ENCODE measurements at places on chromosomes 1 and 21.

GRCh38 chr21:44524414-44525371 lies 15.3 kb downstream of the KRTAP10-1 start:
- no peak for DNase-seq

- DNase-seq = peak; percentile 49
Observed at GRCh38 chr1:84996846-84997666, at the start of gene MCOLN2. MCOLN2 (minus strand) TSS chr1:84997113; CDS start chr1:84996872, 241 bp downstream.

DNA sequence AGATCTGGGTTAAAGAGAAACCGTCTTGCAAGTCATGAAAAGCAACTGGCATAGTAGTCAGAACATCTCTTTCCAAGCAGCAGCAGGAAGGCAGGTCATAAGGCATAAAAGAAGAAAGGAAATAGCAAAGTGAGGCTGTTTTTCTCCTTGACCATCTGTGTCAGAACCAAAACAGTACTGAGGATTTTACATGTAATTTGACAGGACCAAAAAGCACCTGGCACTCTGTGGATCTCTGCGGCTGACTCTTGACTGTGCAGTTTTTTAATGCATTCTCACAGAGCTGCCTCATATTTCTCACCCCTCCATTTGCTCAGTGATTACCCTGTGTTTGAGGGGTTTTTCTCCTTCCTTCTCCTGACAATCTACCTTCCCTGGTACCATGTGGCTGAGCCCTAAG lies 17.7 kb downstream of the TBX15 start:
- DNase-seq = no peak

DNA sequence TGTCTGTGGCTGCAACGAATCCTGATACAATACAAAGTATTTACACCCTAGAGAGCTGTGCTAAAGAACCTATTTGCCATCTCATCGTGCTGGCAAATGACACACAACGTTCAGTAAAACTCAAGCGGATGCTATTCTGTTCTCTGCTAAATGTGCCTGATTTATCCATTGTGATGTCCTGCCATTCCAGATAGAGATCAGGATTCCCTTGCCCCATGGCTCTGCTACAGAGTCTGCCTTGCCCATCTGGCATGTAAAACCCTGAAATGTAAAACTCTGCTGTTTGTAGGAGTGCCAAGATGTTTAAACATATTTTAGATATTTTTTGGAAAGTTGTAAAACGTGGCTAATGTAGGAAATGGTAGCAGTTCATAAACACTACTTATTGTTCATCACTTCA lies 20.0 kb upstream of the IGSF5 start:
- DNase-seq = no peak

GRCh38 chr1:47390843-47391242 lies 25.2 kb upstream of the FOXE3 start:
- no peak for DNase-seq

DNA sequence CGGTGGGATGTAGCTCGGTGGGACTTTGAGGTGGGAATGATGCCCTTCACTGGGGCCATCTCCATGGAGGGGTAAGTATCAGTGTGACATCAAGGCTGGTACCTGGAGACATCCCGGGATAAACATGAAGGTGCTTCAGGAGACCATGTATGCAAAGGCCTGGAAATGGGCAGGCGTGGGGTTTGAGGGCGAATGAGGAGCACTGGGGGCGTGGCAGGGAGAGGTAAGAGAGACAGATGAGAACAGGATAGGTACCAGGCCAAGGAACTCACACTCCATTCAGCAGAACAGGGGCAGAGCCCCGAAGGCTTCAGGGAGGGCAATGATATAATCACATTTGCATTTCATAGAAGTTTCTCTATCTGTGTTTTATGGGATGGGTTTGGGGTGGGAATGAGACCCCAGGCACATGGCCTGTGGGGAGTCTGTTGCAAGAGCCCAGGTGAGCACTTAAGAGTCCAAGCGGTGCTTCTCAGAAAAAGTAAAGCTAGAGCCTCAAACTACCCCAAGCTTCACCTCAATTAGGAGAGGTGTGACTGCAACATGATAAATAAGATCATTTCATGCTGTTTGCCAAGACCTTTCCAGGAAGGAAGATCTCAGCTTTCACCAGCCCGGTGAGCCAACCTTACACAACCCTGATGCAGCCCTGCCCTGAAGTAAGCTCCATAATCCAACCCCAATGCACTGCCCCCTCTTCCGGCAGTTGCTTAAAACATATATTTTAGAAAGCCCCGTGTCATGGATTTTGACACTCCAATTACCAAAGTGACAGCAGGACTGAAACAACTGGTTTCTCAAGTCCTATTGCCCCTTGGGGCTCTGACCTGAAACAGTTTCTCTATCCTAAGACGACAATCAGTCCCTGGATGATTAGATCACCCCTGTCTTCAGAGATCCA lies 7.4 kb downstream of the S100A9 start:
- DNase-seq = no peak

DNA sequence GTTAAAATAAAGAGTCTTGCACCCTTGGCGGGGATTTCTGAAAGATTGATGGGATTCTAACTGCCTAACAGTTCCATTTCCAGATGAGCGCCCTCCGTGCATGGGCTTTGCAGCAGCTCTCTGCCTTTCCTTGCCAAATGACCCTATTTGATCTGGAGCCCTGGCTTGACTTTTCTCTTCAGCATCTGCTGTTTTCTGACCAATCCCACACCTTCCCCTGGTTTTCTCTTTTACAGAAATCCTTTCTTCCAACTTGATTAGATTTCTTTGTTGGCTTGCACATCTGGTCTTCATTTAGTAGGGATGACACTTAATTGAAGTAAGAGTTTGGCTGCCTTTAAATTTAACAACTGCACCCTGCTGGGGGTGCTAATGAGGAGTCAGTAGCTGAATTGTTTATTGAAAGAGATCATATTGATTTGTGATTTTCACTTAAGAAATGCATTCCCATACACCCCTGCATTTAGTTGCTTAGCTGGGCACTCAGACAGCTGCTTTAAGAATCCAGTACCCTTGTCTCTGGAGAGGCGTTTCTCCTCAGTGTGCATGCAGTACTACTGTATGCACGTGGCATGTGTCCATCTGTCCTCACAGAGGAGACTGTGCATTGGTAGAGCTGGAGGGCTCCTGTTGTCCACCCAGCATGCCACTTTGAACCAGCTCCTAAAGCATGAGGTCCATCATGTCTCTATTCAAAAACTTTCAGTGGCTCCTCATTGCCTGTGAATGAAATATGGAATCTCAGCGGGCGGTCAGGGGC lies 99.7 kb downstream of the NOS1AP start:
- no peak for DNase-seq

DNA sequence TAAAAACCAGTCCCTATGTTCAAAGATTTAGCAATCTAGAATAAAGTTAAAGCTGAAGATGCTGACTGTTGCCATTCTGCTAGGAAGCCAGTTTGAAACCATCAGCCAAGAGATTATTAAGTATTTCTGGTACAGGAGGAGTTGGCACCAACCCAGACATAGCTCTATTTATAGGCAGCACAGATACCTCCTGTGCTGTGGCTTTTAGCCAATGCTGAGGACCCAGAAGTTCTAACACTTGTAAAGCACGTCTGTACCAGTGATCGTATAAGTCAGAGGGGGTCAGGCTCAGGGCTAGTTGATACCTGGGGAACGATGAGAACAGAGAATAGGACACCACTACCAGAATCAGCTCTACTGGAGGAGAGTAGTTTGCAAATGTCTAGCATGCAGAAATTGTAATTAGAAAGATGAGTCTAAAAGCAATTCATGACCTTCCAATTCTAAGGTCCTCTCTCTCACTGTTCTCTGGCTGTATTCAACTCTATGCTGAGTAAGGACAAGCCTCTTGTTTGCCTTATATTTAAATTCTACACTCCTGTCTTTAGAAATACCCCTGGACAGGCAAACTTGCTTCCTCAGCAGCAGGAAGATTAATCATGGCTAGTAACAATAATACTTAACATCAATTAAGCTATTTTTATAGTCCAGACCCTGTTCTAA lies 96.8 kb upstream of the PALMD start:
- DNase-seq = no peak

DNA sequence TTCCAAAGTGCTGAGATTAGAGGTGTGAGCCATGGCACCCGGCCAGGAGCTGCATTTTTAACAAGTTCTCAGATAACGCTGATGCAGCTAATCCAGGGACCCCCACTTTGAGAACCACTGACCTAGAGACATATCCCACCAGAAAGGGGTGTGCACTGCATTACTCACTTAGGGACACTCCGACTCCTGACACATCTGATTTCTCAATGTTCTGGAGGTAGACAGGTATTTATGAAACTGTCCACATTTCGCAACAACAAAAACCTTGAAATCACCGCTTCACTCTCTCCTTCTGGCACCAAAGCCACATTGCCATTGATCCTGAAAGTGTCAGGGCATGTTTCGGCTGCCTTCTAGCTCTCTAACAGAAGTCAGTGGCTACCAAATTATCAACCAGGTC lies 23.2 kb upstream of the CAMTA1 start:
- no peak for DNase-seq

DNA sequence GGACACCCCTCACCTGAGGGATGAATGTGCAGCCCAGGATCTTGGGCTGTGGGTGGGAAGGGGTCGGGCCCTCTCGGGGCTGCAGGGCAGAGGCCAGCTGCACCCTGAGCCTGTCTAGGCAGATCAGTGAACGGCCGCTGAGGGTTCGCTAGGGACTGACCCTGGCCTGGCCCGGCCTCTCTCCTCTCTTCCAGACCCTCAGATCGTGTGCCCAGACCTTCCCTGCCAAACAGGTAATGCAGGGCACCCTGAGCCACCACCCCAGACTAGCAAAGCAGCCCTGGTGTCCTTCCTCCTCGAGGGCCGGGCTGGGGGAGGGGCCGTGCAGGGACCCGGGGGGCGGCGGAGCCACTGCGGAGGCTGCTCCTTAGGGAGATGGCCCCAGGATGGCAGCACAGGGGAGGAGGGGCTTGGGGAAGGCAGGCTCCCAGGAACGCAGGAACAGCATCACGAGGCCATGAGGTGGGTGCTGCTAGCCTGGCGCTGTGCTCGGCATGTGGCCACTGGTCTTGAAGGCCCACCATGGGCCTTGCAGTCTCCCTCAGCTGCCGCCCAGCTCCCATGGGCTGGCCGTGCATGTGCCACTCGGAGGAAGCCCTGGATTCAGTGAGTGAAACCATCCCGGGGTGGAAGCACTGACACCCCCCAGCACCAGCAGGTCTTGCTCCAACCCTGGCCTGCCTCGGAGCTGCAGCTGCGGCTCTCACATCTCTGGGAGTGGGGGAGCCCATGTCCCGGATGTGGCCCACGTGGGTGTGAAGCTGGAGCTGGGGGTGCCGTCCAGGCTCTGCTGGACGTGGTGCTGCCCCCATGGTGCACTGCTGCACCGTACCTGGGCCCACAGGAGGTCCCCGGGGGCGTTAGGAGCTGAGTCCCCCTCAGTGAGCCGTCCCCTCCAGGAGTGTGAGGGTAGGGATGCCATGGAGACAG lies 28.7 kb downstream of the COL6A2 start:
- no peak for DNase-seq

GRCh38 chr1:36157115-36157903 lies 1.3 kb downstream of the MAP7D1 start:
- no peak for DNase-seq

DNA sequence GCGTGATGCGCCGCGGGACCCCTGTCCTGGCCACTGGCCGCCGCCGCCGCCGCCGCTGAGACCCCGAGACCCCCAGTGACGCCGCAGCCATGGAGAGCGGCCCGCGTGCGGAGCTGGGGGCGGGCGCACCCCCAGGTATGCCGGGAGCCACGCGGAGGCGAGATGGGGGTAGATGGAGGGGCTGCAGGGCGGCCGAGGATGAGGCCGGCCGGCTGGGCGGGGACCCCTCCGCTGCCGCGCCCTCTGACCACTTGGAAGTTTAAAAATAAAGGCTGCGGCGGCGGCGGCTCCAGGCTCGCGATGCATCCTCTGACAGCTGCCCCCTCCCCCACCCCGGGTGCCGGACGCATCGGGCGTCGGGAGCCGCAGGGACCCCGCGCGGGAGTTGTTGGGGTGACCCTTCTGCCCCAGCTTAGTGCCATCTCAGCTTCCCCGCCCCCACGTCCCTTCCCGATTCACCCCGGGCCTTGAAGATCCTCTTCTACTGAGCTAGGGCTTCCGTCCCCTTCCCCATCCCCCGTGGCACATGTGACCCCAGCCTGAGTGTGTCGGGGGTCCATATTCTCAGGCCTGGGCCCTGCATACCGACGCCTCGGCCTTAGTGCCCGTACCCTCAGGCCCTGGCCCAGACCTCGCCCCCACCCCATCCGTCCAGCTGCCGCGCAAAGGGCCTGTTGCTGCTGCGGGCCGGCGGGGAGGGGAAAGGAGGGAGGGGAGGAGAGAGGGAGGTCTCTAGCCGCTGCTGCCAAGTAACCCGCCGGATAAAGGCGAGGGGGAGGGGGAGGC lies 562 bp downstream of the MAP7D1 start:
- DNase-seq = peak; percentile 53

GRCh38 chr1:27662261-27662660 lies 9.7 kb downstream of the IFI6 start:
- no peak for DNase-seq

Measured in activated CD4-positive, alpha-beta T cell treated with anti-CD3 and anti-CD28 coated beads, Interleukin-2, amount 50 U/mL, for 1 hour (primary cell).